ENCODE measurements at places on chromosomes 2 and 18. TPM values are rescaled to one million over a fixed set of nuclear protein-coding genes. Genes with fewer than 3 reads are reported as not detected.

DNA sequence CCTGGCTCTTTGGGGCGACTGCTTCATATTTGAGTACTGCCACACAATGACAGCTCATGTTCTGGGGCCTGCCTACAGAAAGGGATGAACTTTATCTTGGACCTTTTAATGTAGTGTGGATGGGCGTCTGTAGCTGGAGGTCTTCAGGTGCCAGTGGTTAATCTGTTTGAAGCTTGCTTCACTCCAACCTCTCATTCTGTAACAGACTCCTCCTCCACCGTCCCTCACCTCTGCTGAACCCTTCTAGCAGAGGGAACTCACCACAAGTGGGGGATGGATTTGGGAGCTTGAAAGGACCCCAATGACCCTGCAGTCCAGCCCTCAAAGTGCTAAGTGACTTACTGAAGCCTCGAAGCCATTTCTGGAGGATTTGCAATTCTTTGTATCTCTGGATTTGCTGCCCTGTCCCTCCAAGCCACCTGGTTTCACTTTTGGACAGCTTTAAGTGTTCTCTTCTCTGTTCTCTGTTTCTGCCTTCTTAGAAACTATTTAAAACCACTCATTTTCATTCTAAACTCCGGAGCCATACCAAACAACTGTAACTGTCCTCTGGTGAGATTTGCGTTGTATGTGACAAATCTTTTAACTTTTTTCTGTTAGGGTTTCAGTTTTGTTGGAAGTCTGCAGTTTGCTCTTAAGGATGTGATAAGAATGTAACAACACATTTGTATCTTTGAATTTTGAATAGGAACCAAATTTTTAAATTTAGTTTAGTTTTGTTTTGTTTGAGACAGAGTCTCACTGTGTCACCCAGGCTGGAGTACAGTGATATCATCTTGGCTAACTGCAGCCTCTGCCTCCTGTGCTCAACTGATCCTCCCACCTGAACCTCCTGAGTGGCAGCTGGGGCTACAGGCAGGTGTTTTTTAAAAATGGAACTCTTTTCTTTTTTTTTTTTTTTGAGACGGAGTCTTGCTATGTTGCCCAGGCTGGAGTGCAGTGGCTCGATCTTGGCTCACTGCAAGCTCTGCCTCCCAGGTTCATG lies 37.0 kb upstream of the CASP8 start:
- peak overlapping the region; percentile 79 for H3K27ac ChIP-seq
- no peaks in the 10 kb centered on the region for H3K27me3 ChIP-seq
- ATAC-seq = peak; percentile 53
- peaks cover 12% of the 10 kb centered on the region for H3K36me3 ChIP-seq
- peaks cover 16% of the 10 kb centered on the region for H3K4me1 ChIP-seq

- peak overlapping the region; percentile 70 for H3K4me3 ChIP-seq
- peaks cover 10% of the 10 kb centered on the region for H3K36me3 ChIP-seq
- peaks cover 79% of the 10 kb centered on the region for H3K27me3 ChIP-seq
- no peak overlapping the region for H3K27ac ChIP-seq
These were observed 1.6 kb downstream of the TBR1 start for GRCh38 chr2:161417438-161418274.

DNA sequence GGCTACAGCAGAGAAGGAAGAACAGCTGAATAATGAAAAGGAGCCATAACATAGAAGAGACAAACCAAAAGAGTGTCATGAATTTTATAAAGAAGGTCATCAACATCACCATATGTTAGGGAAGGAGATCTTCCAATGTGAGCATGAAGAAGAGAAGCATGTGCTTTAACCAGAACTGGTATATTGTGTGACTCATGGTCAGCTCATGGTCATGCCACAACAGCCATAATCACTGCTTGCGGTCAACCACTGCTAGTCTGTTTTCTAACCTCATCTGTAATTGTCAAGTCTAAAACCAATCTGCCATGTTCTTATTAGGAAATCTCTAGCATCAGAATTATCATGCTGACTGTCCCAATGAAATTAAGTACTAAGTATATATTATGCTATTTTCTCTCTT lies 204.1 kb upstream of the VRK2 start:
- ATAC-seq = no peak
- peaks cover 4% of the 10 kb centered on the region for H3K27me3 ChIP-seq
- H3K27ac ChIP-seq = no peak overlapping the region
- no peak overlapping the region for H3K4me3 ChIP-seq
- H3K36me3 ChIP-seq = no peaks in the 10 kb centered on the region

DNA sequence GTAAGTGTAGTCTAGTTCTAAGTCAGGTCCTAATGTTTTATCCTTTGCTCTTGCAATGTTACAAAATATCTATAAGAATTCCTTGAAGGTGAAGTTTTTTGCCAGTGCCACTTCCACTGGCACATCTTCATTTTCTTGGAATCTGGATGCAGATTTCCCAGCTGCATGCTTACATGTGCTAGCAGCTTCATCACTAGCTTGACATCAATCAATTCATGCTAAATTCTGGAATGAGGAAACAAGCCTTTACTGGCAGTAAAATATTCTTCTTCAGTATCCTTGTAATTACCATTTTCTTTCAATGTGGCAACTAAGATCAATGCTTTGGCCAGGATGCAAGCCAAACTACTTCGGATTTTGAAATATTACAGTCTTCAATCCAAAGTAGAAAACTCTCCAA lies 200.6 kb upstream of the SIX2 start:
- no peak overlapping the region for H3K27ac ChIP-seq
- H3K27me3 ChIP-seq = peaks cover 19% of the 10 kb centered on the region
- H3K4me3 ChIP-seq = no peak overlapping the region
- ATAC-seq = no peak
- H3K36me3 ChIP-seq = no peaks in the 10 kb centered on the region
- no peaks in the 10 kb centered on the region for H3K4me1 ChIP-seq

- no peak overlapping the region for H3K4me3 ChIP-seq
- peaks cover 1% of the 10 kb centered on the region for H3K27me3 ChIP-seq
- ATAC-seq = no peak
- no peaks in the 10 kb centered on the region for H3K36me3 ChIP-seq
- no peak overlapping the region for H3K27ac ChIP-seq
- no peaks in the 10 kb centered on the region for H3K4me1 ChIP-seq
These were observed 375.0 kb upstream of the ZEB2 start for GRCh38 chr2:144894612-144895599.

GRCh38 chr2:27154488-27154887 lies 5.7 kb downstream of the TCF23 start:
- no peak for ATAC-seq
- no peaks in the 10 kb centered on the region for H3K36me3 ChIP-seq
- no peak overlapping the region for H3K27ac ChIP-seq
- no peak overlapping the region for H3K4me3 ChIP-seq
- no peaks in the 10 kb centered on the region for H3K4me1 ChIP-seq

GRCh38 chr2:158182676-158183295 lies 81.1 kb downstream of the UPP2 start:
- no peak overlapping the region for H3K4me3 ChIP-seq
- H3K27ac ChIP-seq = no peak overlapping the region
- H3K27me3 ChIP-seq = peaks cover 40% of the 10 kb centered on the region
- no peaks in the 10 kb centered on the region for H3K4me1 ChIP-seq

- H3K4me3 ChIP-seq = no peak overlapping the region
- peaks cover 8% of the 10 kb centered on the region for H3K27me3 ChIP-seq
- H3K4me1 ChIP-seq = no peaks in the 10 kb centered on the region
- ATAC-seq = no peak
- no peak overlapping the region for H3K27ac ChIP-seq
These were observed 193.2 kb downstream of the MBD2 start for GRCh38 chr18:54031243-54031642.

GRCh38 chr2:100629309-100629708 lies 66.5 kb downstream of the PDCL3 start:
- H3K4me1 ChIP-seq = peaks cover 28% of the 10 kb centered on the region
- no peaks in the 10 kb centered on the region for H3K36me3 ChIP-seq
- H3K27ac ChIP-seq = peak overlapping the region; percentile 75
- peak overlapping the region; percentile 58 for H3K4me3 ChIP-seq
- H3K27me3 ChIP-seq = no peaks in the 10 kb centered on the region
- no peak for ATAC-seq

GRCh38 chr2:220660277-220661145 lies 911.6 kb downstream of the EPHA4 start:
- no peaks in the 10 kb centered on the region for H3K4me1 ChIP-seq
- no peaks in the 10 kb centered on the region for H3K36me3 ChIP-seq
- no peak for ATAC-seq
- no peak overlapping the region for H3K27ac ChIP-seq
- H3K4me3 ChIP-seq = no peak overlapping the region

GRCh38 chr2:142974288-142975024 lies 97.0 kb downstream of the KYNU start:
- no peaks in the 10 kb centered on the region for H3K36me3 ChIP-seq
- no peak overlapping the region for H3K27ac ChIP-seq
- no peak for ATAC-seq
- H3K4me3 ChIP-seq = no peak overlapping the region
- no peaks in the 10 kb centered on the region for H3K4me1 ChIP-seq

GRCh38 chr2:44075541-44075940 lies 79.8 kb upstream of the LRPPRC start:
- no peak for ATAC-seq
- H3K4me3 ChIP-seq = no peak overlapping the region
- H3K36me3 ChIP-seq = no peaks in the 10 kb centered on the region
- H3K27me3 ChIP-seq = peaks cover 4% of the 10 kb centered on the region

DNA sequence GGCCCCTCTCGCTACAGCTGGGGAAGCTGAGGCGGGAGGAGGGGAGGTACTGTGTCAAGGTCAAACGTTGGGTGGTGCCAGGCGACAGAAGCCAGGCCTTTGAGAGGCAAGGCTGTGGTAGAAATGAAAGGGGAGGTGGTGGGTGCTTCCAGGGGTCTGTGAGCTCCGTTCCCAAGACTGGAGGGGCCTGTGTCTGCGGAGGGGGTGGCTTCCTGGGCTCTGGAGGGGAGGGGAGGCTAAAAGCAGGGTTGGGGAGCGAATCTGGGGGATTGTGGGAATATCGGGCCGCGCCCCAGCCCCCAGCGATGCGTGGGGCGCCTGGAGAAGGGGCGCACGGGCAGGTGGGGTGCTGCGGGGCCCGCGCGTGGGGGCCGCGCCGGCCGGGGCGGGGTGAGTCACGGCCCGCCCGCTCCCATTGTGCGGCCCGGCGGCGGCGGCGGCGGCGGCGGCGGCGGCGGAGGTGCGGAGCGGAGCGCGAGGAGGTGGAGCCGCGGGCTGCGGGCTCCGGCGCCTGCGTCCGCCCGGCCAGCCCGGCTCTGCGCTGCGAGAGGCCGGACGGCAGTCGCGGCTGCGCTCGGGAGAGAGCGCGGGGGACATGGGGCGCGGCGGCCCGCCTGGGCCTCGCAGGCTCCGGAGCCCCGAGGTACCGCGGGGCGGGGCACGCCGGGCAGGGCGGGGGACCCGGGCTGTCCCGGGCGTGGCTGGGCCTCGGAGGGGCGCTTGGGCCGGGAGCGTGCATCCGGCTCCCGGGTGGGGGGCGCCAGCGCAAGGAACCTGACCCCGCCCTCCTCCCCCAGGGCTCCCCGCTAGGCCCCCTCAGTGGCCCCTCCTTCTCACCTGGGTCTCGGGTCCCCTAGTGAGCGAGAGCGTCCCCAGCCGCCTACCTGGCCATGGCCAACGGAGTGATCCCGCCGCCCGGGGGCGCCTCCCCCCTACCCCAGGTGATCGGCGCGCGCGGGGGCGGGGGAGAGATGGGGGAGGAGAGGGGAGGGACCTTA lies at the start of gene SLC4A3:
TSS of gene SLC4A3 (plus strand) at position 528 of the 998 bp plus-strand sequence. CDS start at position 891, 363 bp downstream.
- H3K27me3 ChIP-seq = peaks cover 29% of the 10 kb centered on the region
- no peaks in the 10 kb centered on the region for H3K36me3 ChIP-seq
- ATAC-seq = peak; percentile 46
- peak within 1 kb of the TSS; percentile 76 for H3K4me3 ChIP-seq

DNA sequence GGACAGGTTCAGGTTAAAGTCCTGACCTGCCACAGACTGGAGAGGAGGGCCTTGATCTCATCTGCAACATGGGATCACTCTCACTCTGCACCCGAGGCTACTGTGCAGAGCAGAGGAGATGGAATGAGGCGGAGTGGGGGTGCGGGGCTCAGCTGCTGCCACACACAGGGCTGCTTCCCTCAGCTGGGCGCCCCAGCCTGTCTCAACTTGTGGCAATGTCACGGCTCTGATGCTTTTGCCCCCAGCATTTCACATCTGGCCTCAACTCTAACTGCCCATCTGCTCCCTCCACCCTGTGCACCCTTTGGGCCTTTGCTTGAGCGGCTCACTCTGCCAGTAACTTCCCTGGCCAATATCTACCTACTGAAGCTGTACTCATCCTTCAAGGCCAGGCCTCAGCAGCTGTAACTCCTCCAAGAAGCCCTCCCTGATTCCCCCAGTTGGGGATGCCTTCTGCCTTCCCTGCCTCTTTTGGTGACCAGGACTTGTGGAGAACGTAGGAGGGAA lies 70.3 kb downstream of the POLR1A start:
- H3K4me1 ChIP-seq = peaks cover 37% of the 10 kb centered on the region
- no peaks in the 10 kb centered on the region for H3K27me3 ChIP-seq
- H3K36me3 ChIP-seq = peaks cover 98% of the 10 kb centered on the region
- H3K27ac ChIP-seq = peak overlapping the region; percentile 94

DNA sequence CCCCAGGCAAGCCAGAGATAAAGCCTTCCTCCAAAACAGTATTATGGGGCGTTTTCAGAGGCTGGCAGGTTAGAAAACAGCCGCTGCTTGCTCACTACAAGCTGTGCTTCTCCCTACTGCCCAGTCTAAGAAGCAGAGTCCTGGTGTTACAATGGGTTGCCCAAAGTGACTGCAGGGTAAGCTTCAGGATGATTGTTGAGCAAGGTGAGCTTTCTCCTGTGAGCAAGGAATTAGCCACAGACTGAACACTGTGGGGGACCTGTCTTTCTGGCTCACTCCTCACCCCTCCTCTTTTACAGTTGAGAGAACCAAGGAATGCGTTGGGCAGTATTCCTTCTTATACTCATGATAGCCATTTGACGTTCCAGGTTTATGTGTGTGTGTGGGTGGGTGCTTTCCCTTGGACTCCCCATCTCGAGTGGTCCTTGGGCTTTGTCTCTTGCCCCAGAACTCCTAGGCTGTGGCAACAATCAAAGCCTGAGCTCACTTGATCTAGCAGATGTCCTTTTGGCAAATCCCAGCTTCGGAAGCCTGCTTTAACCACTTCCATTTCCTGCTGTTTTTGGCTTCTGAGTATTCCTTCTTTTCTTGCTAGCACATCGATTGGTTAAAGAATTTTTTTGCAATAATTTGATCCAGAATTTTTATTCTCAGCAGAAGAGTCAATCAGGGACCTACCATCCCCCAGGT lies 47.5 kb downstream of the KDM3A start:
- H3K27ac ChIP-seq = peak overlapping the region; percentile 64
- peaks cover 100% of the 10 kb centered on the region for H3K36me3 ChIP-seq
- H3K4me3 ChIP-seq = no peak overlapping the region
- ATAC-seq = no peak

GRCh38 chr2:62136956-62137830 lies 58.7 kb upstream of the B3GNT2 start:
- H3K27me3 ChIP-seq = no peaks in the 10 kb centered on the region
- no peak overlapping the region for H3K27ac ChIP-seq
- H3K36me3 ChIP-seq = peaks cover 7% of the 10 kb centered on the region
- H3K4me1 ChIP-seq = no peaks in the 10 kb centered on the region

The YES1 gene
- 22.0 TPM for total RNA-seq

The ALLC gene
- not detected for total RNA-seq

The TRABD2A gene
- 32.3 TPM for total RNA-seq

The CFC1 gene
- not detected for total RNA-seq

The STAT4 gene
- 38.0 TPM for total RNA-seq

The CROCC2 gene
- not detected for total RNA-seq

The RAPGEF4 gene
- 1.4 TPM for total RNA-seq
